ENCODE measurements at places on chromosomes 6 and 20.
A peak's percentile ranks its signal among the peaks of the same experiment; 100 is the strongest.

DNA sequence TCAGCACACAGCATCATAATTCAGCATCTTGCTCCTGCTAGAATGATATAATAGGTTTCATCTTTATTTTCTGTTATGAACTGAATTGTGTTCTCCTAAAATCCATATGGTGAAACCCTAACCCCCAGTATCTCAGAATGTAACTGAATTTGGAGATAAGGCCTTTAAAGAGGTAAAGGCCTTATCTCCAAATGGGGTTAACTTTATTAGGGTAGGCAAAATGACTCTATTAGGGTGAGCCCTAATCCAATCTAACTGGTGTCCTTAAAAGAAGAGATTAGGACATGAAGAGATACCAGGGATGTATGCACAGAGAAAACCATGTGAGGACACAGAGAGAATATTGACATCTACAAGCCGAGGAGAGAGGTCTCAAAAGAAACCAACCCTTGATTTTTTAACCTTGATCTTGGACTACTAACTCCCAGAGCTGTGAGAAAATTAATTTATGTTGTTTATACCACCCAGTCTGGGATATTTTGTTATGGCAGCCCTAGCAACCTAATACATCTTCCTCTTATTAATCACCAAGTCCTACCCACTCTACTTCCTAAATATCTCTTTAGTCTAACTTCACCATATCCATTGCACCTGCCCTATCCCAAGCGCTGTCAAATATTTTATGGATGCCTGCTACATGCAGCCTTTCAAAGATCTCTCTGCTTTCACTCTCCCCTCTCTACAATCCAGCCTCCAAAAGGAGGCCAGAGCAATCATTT, 8.5 kb upstream of the MRS2 start:
- DNase-seq = no peak

GRCh38 chr6:37170273-37171200, 585 bp downstream of the PIM1 start:
- DNase-seq = peak; percentile 20

- DNase-seq = no peak
Observed at GRCh38 chr6:5923840-5924239, 82.9 kb downstream of the NRN1 start.

GRCh38 chr6:169800116-169800667, 48.8 kb downstream of the ERMARD start:
- no peak for DNase-seq

- DNase-seq = no peak
Observed at GRCh38 chr20:22512911-22513489, 71.4 kb downstream of the FOXA2 start.

DNA sequence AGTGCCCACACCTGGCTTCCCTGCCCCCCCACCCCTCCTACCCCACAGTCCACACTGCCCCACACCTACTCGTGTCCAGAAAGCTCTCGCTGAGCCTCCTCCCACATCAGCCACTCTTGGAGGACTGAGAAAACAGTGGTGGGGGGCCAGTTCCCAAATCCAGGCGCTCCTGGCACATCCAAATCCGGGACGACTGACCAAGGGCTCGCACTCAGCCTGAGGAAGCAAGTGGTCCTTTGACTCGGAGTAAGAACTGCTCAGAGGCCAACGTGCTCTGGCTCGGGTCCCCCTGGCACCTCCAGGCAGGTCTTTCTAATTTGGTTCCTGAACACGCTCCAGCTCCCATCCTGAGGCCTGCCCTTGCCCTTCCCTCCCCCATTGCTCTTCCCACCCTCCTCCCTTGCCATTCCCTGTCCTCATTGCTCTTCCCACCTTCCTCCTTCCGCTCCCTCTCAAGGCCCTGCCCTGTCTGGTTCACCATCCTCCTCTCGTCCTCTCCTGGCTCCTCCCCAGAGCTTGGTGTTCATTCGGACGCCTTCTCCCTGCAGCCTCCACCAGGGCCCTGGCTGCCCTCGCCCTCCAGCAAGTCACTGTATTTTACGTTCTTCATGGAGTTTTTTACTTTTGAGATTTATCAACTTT, 83.6 kb downstream of the THBS2 start:
- DNase-seq = no peak

DNA sequence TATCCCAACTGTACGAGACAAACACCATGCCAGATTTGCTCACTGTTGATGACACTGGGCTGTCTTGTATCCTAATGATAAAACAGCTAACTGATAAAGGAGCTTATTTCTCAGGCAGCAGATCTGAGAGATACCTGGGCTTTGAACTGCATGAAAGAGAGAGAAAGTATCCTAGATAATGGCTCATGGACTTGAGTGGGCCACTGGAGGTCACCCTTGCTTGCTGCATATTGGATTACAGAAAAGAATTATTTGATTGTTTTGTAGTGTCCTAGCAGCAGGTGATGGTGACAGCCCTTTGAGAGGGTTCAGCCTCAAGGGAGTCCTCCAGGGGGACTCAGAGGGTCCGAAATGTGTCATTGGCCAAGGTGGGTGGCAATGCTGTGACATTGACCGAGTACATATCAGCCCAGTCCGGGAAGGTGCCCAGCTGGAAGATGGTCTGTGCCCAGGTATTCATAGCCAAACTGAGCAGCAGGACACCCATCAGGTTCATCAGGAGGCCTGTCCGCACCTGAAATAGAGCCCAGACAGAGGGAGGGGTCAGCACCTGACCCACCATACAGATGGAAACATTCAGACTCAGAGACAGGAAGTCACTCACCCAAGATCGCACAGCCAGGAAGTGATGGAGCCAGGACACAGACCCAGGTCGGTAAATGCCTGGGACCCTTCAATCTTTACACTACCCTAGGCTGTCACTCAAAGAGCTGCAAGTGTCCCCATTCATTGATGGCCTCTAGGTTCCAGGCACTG, 9.4 kb upstream of the OCSTAMP start:
- DNase-seq = no peak

DNA sequence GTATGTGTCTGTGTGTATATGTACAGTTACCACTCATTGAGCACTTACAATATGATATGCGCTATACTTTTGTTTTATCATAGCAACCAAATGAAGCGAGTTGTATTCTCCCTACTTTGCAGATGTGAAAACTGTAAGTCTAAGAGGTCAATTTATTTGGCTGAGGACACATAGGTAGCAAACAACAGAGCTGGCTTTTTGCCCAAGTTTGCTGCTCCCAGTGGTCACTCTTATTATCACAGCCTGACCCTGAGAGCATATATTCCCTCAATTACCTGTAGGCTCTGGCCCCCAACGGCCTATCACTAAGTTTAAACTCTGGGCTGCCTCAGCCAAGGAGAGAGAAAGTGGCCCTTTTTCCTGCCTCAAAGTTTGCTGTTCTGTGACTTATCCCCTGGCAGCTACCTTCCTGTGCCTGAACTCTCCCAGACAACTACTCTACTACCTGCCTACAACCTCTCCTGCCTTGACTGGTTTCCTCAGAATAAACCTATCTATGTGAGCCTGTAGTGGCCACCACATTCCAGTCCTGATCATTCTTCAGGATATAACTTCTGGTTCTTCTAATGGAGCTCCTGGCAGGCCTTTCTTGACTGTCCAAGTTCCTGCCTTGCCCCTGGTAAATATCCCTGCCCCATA, 221.8 kb downstream of the FRK start:
- DNase-seq = no peak

- DNase-seq = no peak
Observed at GRCh38 chr6:163926642-163927041, 512.1 kb downstream of the QKI start.

DNA sequence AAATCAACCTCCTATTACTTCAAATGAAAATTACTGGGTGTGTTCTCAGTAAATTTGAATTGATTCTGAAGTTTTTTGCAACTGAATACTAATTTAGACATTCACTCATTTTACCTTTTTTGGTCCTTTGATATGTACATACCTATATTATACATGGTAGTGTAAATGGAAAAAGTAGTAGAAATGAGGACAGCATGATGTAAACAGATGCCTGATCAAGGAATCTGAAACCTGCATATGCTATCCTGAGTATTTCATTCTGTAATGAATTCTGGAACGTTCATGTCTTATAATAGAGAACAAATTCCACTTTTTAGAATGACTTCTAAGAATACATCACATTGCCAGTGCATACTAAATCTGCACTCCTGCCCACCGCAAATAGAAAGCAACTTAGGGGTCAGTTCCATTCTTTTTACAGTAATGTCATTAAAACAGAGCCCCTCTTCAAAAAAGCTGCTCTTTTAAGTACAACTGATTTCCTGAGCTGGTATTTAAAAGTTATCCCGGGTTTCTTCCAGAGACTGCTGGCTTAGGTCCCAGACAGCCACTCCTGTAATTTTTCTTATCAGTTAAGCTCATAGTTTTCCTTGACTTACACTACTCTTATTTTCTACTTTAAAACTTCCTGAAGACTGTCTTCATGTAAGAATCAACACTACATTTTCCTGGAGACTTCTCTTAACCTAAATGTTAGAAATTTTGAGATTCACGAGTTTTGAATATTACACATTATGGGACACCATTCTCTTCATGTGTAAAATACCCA, 48.4 kb downstream of the MAP3K7 start:
- DNase-seq = no peak

GRCh38 chr6:37868447-37868825, 48.9 kb downstream of the ZFAND3 start:
- no peak for DNase-seq

DNA sequence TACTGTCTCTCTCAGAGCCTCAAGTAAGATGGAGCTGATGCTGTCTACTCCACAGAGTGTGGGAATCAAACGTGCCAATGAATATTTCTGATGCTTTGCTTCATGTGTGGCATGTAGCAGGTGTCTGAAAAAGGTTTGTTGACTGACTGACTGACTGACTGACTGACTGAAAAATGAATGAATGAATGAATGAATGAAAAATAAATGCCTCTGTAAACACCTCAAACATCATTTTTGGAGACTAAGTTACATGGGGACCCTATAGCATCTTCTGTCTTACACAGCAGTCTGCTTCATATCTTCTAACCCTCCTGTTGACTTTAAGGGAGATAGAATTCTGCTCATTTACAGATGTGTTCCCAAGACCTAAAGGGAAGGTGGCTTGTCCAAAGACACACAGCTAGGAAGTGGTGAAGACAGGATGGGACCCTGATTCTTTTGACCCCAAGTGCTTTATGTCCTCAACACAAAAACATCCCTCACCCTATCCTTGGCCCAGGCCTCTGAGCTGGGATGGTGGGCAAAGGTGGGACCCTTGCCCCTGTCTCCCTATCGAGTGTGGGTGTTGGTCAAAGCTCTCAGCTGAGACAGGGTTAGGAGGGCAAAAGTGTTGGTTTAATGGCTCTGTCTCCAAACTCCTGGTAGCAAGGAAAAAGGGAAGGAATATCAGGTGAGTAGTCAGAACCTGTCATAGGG, 104.4 kb downstream of the TOX2 start:
- no peak for DNase-seq

DNA sequence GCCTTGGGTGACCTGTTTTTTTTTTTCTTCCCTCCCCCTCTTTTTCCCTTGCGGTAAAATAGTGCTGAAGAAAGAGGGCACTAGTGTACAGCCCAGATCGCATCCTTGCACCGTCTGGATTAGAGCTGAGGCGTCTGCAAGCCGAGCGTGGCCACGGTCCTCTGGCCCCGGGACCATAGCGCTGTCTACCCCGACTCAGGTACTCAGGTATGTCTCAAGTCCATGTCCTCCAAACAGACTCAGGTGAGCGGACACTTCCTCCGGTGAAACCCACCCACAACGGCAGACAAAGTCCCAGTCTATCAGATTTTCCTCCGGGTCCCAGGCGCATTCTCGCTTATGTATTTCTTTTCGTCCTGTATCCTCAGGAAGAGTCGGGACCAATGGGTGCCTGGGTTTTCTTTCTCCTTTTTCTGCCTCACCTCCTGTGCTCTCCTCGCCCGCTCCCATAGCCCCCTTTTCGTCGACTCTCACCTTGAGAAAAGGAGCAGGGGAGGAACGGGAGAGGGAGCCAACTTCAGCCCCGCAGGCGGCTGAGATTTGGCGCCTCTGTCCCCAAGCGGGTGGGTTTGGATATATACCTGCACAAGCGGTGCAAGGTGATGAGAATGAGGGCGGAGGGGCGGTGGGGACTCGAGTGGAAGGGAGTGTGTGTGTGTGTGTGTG, 1.1 kb upstream of the GRM1 start:
- no peak for DNase-seq

DNA sequence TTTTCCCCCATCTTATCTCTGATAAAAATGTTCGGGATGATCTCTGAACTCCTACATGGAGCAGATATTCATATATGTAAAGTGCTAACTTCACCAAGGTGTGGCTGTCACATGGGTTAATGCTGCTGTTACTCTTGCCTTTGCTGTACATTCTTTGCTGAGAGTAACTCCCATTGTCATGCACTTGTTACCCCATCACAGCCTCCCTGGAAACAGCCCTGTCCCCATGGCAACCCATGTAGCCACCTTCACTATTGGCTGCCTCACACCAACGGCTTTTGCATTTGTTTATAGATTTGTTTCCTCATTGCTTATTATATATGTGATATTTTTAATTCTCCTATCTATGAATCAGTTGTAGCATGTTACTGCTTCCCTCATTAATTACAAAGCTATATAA, 17.3 kb upstream of the IBTK start:
- no peak for DNase-seq

DNA sequence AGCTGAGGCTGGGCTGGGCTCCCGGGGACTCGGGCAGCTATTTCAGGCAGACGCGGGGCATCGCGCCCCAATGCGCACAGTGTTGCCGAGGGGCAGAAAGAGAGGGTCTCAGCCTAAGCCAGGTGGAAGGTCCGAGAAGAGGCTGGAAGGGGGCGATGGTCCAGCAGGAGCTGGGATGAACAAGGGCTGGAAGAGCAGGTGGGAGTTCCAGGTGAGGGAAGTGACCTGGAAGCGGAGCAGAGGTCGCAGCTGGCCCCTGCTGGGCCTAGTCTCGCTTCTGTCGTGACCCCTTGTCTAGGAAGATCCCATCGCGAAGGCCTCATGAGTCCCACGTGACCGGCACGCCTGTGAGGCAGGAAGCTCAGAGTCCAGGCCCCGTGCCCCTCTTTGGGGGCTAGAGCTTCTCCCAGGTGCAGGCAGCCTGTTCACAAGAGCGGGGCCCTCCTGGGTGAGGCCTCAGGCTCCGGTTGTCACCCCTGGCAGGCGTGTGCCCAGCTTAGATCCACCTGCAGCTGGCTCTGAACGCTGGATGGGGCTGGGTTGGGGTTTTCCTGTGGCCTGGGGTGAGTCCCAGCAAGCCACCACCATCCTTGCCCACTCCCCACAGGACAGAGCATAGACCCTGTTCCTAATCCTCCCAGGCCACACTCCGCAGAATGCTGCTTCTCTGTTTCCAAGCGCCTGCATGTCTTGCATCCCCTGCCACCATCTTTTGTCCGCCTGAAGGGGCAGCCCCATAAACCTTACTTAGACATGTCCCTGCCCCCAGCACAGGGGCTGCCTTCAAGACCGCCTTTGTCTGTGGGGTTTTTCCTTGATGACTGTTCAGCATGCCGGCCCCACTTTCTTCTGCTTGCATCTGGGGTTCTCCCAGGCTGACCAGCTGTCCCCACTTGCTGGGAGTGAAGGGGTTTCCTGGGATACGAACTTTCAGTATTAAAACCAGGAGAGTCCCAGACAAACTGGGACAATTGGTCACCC, 15.1 kb downstream of the SLC22A3 start:
- no peak for DNase-seq

Measured in stimulated activated CD8-positive, alpha-beta memory T cell treated with anti-CD3 and anti-CD28 coated beads, Interleukin-2, amount 100 ng/mL, for 1 hour (primary cell).